K562 (cell line): ENCODE measurements at places on chromosomes 5 and 9. TPM values are rescaled to one million over a fixed set of nuclear protein-coding genes. Genes with fewer than 3 reads are reported as not detected.

- H3K36me3 ChIP-seq, result no peaks in the 10 kb centered on the region
- no peak overlapping the region for H3K27ac ChIP-seq
- no peak overlapping the region for H3K4me3 ChIP-seq
- no peak for DNase-seq
- H3K4me1 ChIP-seq, result no peaks in the 10 kb centered on the region
- no peaks in the 10 kb centered on the region for H3K27me3 ChIP-seq
Observed at GRCh38 chr9:117795271-117795670, 91.1 kb downstream of the TLR4 start.

DNA sequence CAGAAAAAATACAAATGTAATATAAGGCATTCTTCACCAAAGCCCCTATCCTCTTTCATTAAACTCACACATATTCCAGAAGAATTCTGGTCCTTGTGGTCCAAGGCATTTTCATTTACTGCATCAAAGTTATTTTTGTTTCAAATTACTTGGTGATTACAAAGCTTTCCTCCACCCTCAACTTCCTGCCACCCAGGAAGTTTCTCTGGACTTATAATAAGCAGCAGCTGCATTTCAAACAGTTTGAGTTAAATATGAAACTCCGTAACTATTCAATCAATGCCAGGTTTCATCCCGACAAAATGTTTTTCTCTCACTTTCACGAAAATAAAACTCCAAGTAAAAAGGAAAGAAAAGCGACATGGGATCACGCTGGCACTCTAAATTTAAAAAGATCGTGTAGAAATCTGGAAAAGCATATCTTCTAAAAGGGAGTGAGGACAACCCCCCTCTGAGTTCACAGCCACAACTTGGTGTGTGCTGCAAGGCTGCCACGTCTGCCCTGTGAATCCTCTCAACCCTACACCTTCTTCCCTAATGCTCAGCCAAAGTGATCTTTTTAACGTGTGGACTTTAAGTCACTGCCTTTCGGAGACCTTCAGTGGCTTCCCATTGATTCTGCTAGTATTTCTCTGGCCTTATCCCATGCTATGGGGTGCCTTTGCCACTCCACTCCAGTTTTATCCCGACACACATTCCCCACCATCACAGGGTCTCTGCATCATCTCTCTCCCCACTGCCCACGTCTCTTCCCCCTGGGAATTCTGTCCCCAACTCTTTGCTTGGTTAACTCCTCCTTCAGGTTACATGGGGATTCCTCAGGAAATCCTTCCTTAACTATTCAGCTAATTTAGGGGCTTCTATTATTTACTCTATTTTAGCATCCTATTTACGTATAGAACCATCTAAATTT is 91.1 kb upstream of the CER1 start:
- H3K36me3 ChIP-seq, result no peaks in the 10 kb centered on the region
- no peak overlapping the region for H3K27ac ChIP-seq
- no peaks in the 10 kb centered on the region for H3K4me1 ChIP-seq
- H3K27me3 ChIP-seq, result no peaks in the 10 kb centered on the region
- DNase-seq, result no peak

DNA sequence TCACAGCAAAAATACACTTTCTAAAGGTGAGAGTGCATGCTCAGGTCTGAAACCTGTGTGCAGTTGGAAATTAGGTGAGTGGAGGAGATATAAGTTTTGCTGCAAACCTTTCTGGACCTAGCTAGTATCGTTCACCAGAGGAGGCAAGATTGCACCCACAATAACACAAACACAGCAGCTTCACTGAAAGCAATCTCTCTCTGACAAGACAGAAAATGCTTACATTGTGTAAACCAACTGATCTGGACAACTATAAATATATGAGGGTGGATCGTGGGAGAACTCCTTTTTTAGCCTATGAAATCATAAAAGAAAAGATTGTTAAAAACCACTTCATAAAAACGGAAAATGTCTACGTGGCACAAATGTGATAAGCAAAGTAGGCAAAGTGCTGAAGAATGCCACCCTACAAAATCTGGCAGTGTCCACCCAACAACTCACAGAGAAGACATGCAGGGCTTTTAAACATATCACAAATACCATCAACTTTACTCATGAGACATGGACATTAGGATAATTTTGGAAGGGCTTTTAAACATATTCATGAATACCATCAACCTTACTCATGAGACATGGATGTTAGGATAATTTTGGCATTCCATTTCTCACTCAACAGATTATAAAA is 134.3 kb downstream of the CDH18 start:
- no peaks in the 10 kb centered on the region for H3K4me1 ChIP-seq
- no peaks in the 10 kb centered on the region for H3K36me3 ChIP-seq
- no peaks in the 10 kb centered on the region for H3K27me3 ChIP-seq
- no peak for DNase-seq
- no peak overlapping the region for H3K27ac ChIP-seq
- no peak overlapping the region for H3K4me3 ChIP-seq

DNA sequence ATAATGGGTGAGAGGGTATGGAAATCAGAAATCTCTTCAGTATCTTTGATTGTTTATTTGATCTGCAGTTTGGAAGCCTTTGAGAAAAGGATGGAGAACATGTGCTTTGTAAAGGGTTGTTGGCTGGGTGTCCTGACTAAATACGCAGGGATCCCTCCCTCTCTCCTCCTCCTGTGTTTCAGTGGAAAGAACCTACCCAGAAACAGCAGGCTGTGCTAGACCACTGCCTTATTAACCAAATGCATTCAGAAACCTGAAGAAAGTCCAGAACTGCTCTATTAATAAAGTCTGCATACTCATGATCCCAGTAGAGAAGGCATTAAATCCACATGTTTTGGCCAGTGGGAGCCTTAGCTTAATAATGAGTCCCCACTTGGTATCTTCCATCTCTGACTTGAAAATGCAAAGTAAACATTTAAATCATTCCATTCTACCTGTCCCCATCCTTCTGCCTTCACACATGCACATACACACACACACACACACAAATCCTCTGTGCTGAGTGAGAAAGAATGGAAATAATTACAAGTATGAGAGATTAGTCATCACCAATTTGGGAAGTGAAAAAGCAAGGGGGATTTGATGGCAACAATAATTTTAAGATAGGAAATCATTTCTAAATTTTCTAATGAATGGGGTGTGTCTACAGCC is 10.0 kb upstream of the LECT2 start:
- H3K36me3 ChIP-seq, result no peaks in the 10 kb centered on the region
- 0 out of 2 replicates have a peak, but pooled peaks cover 3% of the 10 kb centered on the region for H3K27me3 ChIP-seq
- no peak overlapping the region for H3K4me3 ChIP-seq
- H3K27ac ChIP-seq, result no peak overlapping the region
- no peaks in the 10 kb centered on the region; the same call in 2 of the 3 replicates for H3K4me1 ChIP-seq

GRCh38 chr9:27432308-27432707 is 91.8 kb upstream of the IFNK start:
- H3K4me3 ChIP-seq, result no peak overlapping the region
- no peaks in the 10 kb centered on the region for H3K27me3 ChIP-seq
- DNase-seq, result no peak

GRCh38 chr9:26746357-26747072 is 146.1 kb downstream of the CAAP1 start:
- no peak overlapping the region for H3K27ac ChIP-seq
- H3K4me3 ChIP-seq, result no peak overlapping the region
- H3K36me3 ChIP-seq, result no peaks in the 10 kb centered on the region
- peak; percentile 3 for DNase-seq
- H3K4me1 ChIP-seq, result no peaks in the 10 kb centered on the region; the same call in 2 of the 3 replicates

- H3K4me1 ChIP-seq, result peaks cover 8% of the 10 kb centered on the region
- H3K36me3 ChIP-seq, result no peaks in the 10 kb centered on the region
- peak; percentile 53 for DNase-seq
- H3K27ac ChIP-seq, result no peak overlapping the region
- H3K27me3 ChIP-seq, result peaks cover 2% of the 10 kb centered on the region; the same call in 1 of the 3 replicates
Observed at GRCh38 chr5:135569755-135570452, 8.9 kb downstream of the CXCL14 start.

DNA sequence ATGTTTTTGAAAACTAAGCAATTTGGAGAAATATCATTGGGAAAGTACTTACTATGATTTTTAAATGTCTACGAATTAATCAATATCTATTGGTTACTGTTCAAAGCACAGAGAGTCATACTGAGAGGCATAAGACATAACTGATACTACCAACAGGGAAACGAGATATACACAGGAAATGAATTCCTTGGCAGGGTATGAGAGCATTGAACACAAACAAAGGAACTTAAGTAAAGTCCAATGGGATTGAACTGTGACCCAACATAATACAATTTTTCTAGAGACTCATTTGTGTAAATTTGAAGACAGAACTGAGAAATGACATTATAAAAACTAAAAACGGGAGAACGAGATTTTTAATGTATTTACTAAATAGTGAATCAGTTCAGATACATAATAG is 1.3 kb upstream of the ITGA1 start:
- peaks cover 9% of the 10 kb centered on the region for H3K4me1 ChIP-seq
- no peaks in the 10 kb centered on the region for H3K36me3 ChIP-seq
- H3K4me3 ChIP-seq, result no peak overlapping the region
- H3K27ac ChIP-seq, result no peak overlapping the region

DNA sequence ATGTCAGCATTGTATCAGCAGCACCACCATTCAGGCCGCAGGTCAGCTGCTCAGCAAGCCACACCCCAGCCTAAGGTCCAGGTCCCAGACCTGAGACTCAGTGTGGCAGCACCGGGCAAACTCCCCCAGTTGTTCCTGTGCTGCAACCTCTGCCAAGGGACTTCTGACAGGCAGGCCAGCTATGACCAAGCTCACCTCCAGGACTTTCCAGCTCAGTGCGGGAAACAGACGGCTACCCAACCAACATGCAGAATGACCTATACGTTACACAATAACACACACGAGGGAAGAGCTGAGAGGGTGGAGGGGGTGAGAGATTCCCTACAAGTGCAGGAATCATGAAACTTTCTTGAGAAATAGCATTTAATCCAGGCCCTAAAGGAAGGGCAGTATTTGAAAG is 143.7 kb downstream of the FSTL4 start:
- no peaks in the 10 kb centered on the region; the same call in 1 of the 2 replicates for H3K4me1 ChIP-seq
- DNase-seq, result no peak
- no peak overlapping the region for H3K27ac ChIP-seq
- H3K4me3 ChIP-seq, result no peak overlapping the region

DNA sequence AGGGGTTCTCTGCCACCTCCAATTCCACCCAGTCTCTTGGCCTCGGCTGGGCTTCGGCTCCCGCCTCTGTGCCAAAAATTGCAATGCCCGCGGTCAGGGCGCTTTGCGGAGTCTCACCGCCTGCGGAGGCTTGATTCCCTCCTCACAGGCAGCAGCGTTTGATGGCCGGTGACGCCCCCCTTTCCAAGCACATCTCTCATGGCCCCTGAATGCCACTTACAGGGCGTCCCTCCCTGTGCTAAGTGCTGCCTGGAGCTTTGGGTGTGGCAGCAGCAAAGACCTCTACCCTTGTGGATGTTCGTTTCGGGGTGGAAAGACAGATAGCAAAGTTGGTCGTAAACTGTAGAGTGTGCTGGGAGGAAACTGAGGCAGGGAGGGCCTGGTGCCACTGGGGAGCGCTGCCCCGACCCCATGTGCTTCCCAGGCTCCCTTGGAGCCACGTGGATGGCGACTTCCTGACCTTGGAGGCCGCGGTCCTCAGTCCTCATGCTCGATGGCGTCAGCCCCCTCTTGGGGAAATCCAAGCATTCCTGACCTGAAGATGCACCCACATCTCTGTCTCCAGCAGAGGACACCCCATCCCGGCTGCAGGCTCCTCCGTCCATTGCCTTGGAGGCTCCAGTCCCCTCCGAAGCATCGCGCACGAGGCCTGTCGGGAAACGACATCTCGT is 249.2 kb upstream of the IRX4 start:
- H3K27me3 ChIP-seq, result peaks cover 68% of the 10 kb centered on the region
- H3K4me1 ChIP-seq, result peaks cover 5% of the 10 kb centered on the region
- no peak for DNase-seq

DNA sequence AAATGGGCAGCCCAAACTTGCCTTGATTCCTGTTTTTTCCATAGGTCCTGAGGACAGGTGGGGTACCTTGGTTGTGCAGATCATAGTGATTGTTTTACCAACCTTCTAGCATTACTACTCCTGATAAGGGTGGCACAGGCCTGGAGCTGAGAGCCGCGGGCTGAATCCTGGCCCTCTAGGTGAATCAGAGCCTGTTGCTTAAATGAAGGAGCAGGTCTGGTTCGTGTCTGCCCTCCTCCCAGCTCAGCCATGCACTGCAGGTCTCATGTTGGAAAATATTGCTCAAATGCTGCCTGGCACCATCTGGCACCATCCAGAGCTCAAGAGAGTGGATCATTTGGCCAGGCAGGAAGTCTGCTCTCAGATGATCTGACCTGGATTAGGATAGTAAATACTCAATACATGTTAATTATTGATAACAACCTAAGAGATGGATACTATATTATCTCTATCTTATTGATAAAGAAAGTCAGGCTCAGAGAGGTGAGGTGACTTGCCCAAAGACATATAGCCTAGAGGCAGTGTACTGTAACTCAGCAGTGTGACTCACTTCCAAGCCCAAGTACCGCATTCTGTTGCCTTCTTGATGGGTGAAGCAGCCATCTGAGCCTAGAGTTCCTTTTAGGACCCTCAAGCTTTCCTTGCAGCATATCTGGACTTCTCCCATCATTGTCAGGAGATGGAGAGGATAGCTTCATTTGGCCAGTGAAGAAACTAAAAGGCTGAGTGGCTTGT is 104.3 kb upstream of the PITX1 start:
- no peak overlapping the region for H3K4me3 ChIP-seq
- peaks cover 57% of the 10 kb centered on the region for H3K4me1 ChIP-seq
- DNase-seq, result no peak
- no peaks in the 10 kb centered on the region for H3K36me3 ChIP-seq
- H3K27me3 ChIP-seq, result no peaks in the 10 kb centered on the region

GRCh38 chr9:73116031-73116430 is 35.6 kb upstream of the ANXA1 start:
- H3K4me3 ChIP-seq, result no peak overlapping the region
- H3K4me1 ChIP-seq, result no peaks in the 10 kb centered on the region
- no peaks in the 10 kb centered on the region for H3K27me3 ChIP-seq
- DNase-seq, result no peak
- H3K36me3 ChIP-seq, result no peaks in the 10 kb centered on the region

DNA sequence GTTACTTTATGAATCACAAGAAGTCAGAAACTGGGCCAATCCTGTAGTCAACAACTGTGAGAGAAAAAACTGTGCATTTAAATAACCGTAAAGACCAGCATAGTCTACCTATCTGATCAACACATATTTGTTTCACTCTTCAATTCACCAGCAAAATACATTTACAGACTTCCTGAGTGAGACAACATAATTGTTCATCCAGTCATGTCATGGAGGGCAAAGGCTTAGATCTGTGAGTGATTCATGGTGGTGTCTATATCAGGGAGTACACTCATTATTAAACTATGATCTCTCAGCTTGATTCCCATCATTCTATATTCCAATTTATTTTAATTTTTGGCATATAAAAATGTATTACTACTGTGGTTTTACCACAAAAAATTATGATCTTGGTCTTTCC is 694.6 kb downstream of the DNAH5 start:
- H3K27me3 ChIP-seq, result no peaks in the 10 kb centered on the region
- no peak overlapping the region for H3K27ac ChIP-seq
- no peak overlapping the region for H3K4me3 ChIP-seq
- no peak for DNase-seq
- H3K36me3 ChIP-seq, result no peaks in the 10 kb centered on the region
- no peaks in the 10 kb centered on the region for H3K4me1 ChIP-seq

- H3K4me1 ChIP-seq, result no peaks in the 10 kb centered on the region
- no peaks in the 10 kb centered on the region for H3K36me3 ChIP-seq
- H3K27me3 ChIP-seq, result no peaks in the 10 kb centered on the region
- DNase-seq, result no peak
- no peak overlapping the region for H3K27ac ChIP-seq
Observed at GRCh38 chr5:120806202-120806601, 342.1 kb downstream of the PRR16 start.

The ADGRD2 gene
- polyA plus RNA-seq, result not detected in 2 replicates

The IFNA4 gene
- polyA plus RNA-seq, result not detected in 2 replicates

The FBN2 gene
- not detected in 2 replicates for polyA plus RNA-seq

The FOXD4L6 gene
- not detected in 2 replicates for polyA plus RNA-seq

The PDE8B gene
- not detected in 2 replicates for polyA plus RNA-seq

The MEGF9 gene
- 3.5 TPM in 2 replicates for polyA plus RNA-seq

The CCNI2 gene
- not detected in 2 replicates for polyA plus RNA-seq

The RAB3C gene
- polyA plus RNA-seq, result not detected in 2 replicates

The DMRT3 gene
- polyA plus RNA-seq, result not detected in 2 replicates

The MAMDC2 gene
- not detected in 2 replicates for polyA plus RNA-seq
